NCI-H1694 (cell line): ENCODE measurements at places on chromosomes 11 and 22.

- DNase-seq, result no peak
These were observed 22.1 kb downstream of the AP2A2 start for GRCh38 chr11:947744-948143.

DNA sequence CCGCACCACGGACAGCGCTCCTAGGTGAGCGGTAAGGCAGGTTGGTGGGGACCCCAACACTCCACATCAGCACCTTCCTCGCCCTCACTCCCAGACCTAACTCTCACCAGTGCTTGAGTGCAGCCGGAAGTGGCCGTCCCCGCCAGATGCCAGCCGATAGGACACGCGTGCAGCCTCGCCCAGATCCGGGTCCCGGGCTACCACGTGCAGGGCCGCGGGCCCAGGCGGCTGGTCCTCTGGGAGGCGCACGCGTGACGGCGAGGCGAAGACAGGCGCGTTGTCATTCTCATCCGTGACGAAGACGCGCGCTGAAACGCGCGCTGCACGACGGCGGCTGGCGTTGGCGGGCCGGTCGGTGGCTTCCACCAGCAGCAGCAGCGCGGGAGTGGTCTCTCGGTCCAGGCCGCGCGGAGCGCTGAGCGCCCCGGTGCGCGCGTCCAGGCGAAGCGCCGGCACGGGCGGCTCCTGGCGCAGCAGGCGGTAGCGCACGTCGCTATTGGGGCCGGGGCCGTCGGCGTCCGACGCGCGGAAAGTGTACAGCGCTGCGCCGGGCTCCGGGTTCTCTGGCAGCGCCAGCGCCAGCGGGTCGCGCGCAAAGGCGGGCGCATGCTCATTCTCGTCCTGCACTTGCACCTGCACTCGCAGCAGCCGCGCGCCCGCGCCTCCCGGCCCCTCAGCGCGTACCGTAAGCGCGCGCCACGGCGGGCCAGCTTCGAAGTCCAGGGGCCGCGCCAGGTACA lies 10.8 kb upstream of the TPP1 start:
- no peak for DNase-seq

GRCh38 chr22:25069758-25070481 lies 117.4 kb downstream of the KIAA1671 start:
- DNase-seq, result no peak

DNA sequence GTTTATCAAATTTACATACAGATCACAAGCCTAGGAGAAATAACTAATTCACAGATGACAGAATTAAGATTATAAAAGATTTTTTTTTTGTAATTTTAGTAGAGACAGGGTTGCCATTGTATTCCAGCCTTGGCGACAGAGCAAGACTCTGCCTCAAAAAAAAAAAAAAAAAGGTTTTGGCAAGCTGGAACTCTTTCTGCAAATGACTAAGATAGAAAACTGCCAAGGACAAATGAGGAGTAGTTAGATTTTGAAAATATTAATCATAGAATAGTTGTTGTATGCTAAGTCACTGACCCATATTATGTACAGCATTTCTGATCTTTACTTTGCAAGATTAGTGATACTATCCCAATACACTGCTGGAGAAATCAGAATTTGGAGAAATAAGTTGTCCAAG lies 99.2 kb downstream of the C11orf65 start:
- no peak for DNase-seq

- no peak for DNase-seq
These were observed 19.4 kb downstream of the PTPN5 start for GRCh38 chr11:18772211-18772610.

DNA sequence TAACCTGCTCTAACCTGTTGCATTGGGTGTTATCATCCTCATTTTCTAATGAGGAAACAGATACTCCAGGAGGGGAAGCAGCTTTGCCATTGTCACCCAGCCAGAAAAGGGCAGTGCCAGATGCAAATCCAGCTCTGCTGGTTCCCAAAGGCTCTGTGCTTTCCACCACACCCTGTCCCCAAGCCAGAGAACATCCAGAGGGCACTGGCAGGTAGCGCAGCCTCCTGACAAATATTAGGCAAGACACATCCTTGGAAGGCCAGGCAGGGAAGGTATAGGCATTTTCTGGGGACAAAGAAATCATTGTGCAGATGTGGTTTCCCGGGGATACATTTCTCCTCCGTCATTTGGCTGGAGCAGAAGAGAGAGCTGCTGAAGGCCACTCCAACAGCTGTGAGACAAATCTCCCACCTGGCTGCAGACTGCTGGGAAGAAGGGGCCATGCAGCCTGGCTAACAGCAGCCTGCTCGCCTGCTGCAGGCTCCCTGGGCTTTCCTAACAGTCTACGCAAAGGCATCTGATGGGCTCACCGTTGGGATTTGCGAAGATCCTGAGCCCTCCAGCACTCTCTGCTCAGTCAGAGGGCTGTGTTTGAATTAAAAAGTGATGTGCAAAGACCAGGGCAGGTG lies 93.9 kb upstream of the PITPNB start:
- no peak for DNase-seq

DNA sequence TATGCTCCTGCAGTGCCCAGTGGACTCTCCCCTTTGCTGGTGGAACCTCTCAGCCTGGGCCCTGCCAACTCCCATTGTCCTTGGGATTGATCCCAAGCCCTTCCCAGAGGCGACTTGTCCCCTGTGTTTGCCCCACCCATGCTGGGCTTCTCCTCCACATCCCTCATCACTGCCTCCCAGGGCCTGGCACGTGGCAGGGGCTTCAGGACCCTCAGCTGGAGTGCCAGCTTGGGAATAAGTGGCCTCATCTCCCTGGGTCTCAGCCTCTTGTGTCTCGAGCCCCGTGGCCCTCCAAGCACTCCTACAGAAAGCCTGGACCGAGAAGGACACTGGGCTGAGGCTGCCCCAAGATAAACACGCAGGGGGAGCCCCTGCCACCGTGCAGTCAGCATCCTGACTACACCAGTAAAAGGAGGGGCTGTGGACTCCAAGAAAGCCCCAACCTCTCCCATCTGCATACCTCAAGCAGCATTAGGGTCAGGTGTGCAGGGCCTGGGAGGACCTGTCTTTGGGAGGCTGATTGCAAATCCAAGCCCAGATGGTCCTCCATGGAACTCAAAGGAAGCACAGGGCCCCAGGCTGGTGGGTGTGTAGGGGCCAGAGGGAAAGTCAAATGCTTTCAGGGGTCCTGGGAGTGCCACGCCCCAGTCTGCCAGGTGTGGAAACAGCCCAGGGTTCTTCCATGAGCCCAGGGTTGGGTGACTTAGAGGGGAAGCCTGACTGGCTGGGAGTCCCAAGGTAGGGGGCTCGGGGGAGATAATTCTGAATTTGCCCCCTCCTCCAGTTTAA lies 9.5 kb upstream of the GNAZ start:
- DNase-seq, result no peak

- DNase-seq, result no peak
These were observed 32.2 kb downstream of the CSNK2A3 start for GRCh38 chr11:11320825-11321224.

GRCh38 chr11:18027475-18027874 lies 14.6 kb upstream of the SERGEF start:
- DNase-seq, result no peak

DNA sequence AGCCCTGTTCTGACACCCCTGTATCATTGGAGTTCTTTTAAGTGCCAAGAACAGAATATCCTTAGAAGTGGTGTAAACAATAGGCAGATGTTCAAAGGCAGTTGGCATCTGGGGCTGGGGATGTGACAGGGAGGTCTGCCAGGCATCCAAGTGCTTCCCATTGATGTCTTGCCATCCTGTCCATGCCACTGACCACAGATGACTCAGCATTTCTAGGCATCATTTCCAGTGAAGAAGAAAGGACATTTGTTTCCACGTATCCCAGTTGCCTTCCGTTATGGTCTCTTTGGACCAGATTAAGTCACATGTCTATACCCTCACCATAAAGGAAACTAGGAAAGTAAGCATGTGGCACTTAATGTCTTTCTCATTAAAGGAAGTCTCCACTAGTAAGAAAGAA lies 76.7 kb upstream of the BARX2 start:
- no peak for DNase-seq

- DNase-seq, result peak; percentile 72
These were observed 1186.5 kb downstream of the BRD1 start for GRCh38 chr22:48640890-48641841.

GRCh38 chr22:41564563-41564962 lies 3.8 kb downstream of the CSDC2 start:
- no peak for DNase-seq

DNA sequence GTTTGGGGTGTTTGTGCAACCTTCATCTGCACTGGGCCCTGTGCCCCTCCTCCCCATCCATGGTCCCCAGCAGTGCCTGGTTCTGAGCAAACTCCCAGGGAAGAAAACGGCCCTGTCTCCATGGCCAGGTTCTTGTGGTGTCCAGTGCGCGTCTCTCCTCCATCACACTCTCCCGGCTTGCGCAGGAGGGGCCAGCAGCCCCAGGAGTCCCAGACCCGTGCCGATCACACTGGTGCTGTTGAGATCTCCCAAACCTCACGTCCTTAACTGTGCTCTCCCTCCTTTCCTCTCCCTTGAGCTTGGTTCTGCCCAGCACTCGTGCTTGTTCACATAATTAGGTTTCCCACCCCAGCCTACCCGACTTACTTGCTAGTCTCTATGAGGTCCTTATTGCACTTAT lies 10.9 kb upstream of the GRK2 start:
- no peak for DNase-seq

DNA sequence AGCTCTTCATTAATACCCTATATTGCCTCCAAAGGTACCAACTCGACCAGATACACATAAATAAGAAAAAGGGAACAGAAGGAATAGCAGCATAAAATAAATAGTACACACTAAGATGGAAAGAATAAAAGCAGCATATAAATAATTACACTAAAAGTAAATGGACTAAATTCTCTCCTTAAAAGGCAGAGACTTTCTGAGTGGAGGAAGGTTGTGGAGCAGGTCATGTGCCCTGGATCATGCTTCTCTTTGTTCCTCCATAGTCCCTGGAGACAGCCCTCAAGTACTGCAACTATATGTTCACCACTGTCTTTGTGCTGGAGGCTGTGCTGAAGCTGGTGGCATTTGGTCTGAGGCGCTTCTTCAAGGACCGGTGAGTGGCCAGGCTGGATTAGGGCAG lies 101.4 kb downstream of the CACNA1I start:
- DNase-seq, result no peak

GRCh38 chr11:97414801-97415200 lies 1025.0 kb downstream of the JRKL start:
- no peak for DNase-seq

GRCh38 chr11:70313945-70314344 lies 43.5 kb downstream of the PPFIA1 start:
- no peak for DNase-seq

GRCh38 chr11:125689274-125689859 lies 8.7 kb upstream of the ACRV1 start:
- DNase-seq, result no peak

DNA sequence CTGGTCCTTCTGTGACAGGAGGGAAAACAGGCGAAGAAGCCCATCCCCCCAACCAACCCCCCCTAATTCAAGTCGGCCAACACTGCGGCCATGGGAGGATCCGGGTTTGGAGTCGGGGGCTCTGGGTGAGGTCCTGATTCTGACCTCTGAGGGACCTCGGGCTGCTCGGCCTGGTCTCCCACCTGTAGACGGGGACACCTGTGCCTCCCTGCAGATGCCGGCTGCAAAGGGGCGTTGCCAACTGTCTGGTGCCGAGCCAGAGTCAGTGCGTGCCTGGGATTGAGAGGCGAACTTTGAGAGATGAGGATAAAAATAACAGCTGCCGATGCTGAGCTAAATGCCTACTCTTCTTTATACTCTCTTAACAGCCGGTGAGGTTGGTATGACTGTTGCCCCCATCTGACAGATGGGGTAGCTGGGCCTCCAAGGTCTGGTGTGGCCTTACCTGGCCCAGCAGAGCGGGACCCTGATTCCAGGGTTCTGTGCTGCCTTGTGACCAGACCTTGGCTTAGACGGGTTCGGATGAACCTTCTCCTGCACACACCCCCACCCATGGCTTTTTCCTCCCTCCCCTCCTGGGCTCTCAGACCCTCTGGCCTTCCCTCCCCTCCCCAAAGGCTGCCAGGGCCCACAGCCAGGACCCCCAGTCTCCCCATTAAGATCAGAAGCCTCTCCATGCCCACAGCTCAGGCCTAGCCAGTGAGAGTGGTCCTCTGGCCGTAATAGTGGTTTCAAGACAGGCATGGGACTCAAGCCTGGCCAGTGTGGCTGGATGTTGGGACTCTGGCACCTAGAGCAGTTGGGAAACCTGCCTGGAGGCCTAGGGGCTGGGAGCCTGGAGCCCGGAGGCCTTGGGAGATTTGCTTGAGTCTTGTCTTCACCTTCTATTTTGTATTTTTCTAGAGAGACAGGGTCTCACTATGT lies 41.7 kb downstream of the KCNJ4 start:
- peak; percentile 58 for DNase-seq

DNA sequence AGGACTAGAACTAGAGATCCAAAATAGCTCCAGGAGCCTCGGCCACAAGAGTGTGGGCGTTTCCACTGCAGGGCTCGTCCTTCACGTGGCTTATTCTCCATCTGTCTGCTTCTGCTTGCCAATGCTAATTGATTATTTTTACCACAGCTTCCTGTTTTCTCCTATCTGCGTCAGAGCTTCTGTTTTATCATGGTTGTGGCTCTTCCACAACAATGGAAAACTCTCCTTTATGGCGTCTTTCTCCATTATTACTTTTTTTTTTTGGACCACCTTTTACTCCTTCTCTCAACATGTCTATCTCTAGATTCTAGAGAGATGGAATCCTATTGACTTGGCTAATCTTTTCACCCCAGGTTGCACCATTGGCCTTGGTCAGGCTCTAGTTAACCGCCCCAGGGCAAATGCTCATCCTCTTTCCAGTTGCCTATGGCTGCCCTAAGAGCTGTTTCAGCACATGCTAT lies 25.9 kb downstream of the CAT start:
- DNase-seq, result no peak

- no peak for DNase-seq
These were observed 113.2 kb downstream of the MIAT start for GRCh38 chr22:26770624-26771023.

DNA sequence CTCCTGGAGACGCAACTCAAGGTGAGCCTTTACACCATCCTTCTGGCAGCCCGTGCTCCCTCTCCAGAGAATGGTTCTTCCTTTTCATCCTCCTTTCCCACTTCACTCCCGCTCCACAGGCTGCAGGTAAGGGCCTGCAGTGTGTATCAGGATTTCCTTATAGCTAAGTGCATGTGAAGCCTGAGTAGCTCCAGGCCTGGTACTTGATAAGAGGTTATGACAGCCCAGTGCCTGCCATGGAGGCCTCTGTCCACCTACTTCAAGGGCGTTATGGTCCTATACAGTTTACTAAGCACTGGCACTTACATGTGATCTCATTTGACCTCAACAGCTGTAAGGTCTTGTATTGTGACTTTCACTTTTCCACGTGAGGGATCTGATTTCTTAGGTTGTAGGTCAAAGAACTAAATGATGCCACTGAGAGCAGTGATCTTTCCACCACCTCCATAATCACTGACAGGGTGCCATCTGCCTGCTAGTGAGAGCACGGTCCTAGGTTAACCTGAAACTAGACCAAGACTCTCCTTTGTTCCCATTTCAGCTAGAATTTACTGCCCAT lies 18.1 kb downstream of the SSH3 start:
- no peak for DNase-seq

DNA sequence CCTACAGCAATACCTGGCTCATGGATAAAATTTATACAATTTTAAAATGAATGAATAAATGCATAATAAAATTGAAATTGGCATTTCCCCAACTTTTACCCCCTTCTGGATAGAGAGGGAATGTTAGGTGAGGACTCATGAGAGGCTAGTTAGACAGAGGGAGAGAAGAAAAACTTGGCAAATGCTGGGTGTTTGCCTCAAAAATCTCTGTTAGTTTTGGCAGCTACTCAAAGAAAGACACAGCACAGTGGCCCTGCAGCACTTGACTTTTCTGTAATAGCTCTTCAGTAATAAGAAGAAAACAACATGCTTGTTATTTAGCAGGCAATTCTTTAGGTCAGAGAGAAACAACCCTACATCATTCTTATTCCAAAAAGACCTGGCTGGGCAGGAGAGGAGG lies 20.7 kb upstream of the IZUMO1R start:
- DNase-seq, result peak; percentile 24

GRCh38 chr11:5722622-5723021 lies 13.6 kb upstream of the OR56B1 start:
- DNase-seq, result no peak
